ENCODE measurements at places on chromosomes 13 and 19.
A peak's percentile ranks its signal among the peaks of the same experiment; 100 is the strongest.

DNA sequence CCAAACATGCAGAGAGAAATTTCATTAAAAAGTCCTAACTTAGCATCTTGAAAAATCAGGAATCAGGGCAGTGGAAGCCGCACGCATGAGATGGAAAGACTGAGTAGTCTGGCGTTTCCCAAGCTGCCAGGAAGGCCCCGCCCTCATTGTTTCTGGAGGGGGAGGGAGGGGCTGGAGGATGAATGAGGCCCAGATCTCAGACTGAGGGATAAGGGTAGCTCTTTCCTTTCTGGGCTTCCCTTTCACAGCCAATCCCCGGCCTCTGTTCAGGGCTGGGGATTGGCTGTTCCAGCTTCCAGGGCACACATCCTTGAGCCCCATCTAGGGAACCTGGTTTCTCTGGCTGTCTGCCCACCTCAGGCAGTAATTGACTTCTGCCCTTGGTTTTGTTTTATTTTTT lies 7.3 kb downstream of the C19orf53 start:
- peak; percentile 93 for DNase-seq

- DNase-seq: no peak
Measured at GRCh38 chr13:32203221-32203620, 111.9 kb downstream of the ZAR1L start.

DNA sequence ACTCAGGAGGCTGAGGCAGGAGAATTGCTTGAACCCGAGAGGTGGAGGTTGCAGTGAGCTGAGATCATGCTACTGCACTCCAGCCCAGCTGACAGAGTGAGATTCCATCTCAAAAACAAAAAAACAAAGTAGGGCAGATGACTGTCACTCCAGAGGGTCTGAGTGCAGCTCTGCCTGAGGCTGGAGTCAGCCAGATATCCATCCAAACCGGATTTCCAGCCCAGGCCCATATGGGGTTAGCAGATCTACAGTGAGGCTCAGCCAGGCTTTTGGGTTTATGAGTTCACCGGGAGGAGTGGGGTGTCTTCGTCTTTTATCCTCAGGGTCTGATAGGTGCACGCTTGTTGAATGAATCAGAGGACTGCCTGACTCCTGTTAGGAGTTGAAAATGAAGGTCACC lies 19.0 kb downstream of the LAMP1 start:
- no peak for DNase-seq

DNA sequence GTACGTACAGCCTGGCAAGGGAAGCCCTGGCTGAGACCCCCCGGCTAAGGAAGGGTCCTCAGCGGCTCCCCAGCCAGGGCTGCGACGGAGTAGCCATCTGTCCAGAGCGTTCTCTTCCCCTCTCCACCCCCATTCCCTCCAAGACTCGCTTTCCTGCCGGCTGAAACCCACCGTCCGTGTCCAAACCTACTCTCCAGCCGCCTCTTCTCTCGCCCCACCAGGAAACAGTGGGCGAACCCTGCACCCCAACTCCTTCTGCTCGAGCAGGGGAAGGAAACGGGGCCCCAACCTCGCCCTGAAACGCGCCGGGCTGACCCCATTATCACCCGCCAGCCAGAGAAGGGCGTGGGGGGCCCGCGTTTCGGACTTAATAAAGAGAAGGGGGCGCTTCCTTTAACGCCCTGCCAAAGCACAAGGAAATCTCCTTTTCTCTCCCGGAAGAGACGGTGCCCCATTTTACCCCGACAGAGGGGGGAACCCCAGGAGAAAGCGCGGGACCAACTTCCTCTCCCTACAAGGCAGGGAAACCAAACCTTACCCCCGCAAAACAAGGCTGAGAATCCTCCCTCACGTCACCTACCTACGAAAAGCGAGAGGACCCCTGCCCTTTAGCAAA lies 2.5 kb downstream of the ZC3H4 start:
- no peak for DNase-seq

DNA sequence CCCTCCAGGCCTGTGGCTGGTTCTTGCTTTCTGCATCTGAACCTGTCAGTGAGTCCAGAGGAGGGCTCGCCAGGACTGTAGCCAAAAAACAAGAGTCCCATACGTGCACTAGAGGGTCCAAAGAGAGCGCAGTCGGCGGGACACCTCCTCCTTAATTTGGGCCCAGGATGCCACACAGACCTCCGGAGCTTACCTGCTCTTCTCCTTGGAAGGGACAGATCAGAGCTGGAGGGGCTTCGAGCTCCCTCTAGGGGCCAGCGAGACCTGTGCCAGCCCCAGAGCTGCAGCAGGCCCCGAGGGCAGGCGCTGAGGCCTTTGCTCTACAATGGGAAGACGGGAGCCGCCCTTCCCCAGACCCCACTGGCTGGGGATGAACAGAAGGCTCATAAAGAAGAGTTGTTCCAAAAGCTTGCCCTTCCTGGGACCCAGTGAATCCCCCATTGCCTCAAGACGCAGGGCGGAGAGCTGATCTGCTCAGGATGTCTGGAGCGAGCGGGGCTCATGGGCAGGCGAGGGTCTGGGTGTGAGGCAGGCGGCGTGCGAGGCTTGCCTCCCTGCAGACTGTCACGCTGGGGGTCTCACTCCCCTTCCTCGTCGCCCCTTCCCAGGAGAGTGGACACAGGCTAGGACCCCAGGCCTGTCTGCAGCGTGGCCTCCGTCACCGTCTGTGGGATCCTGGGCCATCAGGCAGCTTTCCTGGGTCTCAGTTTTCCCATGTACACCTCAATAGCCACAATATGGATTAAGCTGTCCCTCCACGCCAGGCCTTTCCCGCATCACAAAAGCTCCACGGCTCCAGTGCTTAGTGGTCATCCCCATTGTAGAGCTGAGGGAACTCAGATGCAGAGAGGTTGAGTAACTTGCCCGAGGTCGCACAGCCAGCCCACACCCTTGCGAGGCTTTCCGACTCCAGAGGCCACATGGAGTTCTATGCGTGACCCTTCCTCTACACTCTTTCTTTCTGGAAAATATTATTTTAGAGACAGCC lies 46.9 kb upstream of the VSTM2B start:
- no peak for DNase-seq

DNA sequence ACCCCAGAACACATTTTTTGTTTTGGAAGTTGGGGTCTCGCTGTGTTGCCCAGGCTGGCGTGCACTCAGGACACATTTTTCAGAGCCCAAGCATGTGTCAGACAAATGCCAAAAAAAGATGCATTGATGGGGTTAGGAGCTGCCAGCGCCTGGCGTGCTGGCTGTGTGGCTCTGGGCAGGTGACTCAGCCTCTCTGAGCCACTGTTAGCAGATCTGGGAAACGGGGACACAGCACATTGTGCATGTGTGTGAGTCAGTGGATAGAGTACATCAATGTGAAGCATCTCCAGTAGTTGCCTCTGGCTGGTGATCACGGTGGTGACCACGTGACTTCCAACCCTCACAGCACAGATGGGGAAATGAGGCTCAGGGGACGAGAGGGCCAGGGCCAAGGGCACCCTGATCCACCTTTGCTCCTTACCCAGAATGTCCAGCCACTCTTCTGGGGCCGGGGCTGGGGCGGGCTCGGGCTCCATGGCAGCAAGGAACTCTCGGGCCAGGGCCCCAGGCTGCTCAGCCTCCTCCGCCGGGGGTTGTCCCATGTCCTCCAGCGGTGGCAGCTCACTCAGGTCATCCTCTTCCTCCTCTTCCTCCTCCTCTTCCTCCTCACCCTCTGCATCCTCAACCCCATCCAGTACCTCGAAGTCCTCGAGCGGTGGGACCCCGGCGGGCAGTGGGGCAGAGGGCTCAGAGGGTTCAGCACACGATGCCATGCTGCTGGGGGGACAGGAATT lies 1.9 kb downstream of the FKBP8 start:
- peak; percentile 26 for DNase-seq

DNA sequence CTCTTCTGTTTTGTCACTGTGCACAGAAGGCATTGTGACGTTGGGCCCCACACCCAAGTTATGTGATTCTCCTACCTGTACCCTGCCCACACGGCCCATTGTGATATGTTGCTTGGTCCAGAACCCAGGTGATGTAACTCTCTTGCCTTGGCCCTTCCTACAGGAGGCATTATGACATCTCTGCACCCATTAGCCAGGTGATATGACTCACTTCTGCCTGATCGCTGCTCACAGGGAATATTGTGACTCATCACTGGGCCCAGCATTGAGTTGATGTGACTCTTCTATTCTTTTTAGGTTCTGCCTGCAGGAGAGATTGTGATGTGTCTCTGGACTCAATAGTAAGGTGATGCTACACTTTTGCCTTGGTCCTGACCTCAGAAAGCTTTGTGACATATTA lies 65.4 kb upstream of the ZNF91 start:
- DNase-seq: no peak

GRCh38 chr13:28761586-28761985 lies 42.8 kb upstream of the SLC46A3 start:
- peak; percentile 60 for DNase-seq

GRCh38 chr19:3099347-3100145 lies 5.4 kb downstream of the GNA11 start:
- DNase-seq: no peak

DNA sequence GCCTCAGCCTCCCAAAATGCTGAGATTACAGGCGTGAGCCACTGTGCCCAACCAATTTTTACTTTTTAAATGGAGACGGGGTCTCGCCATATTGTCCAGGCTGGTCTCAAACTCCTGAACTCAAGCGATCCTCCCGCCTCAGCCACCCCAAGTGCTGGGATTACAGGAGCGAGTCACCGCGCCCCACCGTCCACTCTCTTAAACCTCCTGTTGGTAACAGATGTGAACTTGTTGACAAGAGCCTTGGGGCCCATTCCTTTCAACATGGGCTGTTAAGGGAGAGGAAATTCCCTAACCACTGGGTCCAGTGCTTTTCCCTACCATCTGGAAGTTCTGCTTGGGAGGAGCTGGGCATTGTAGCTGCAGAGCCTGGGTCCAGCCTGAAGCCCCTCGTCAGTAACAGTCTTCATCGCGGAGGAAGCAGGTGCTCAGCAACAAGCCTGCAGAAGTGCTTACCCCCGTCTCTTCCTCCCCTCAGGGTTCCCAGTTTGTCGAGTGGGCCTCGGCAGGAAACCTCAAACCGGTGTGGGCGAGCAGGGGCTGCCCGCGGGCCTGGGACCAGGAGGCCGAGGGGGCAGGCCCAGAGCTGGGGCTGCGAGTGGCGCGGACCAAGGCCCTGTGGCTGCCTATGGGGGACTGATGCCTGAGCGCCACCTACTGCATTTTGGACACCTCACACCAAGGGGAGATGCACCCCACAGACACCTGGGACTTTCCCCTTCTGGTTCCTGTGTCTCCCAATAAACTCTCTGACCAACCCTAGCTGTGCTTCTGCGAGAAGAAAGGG lies 4.0 kb upstream of the FLT3LG start:
- DNase-seq: no peak

- no peak for DNase-seq
Measured at GRCh38 chr13:96068729-96069128, 15.5 kb upstream of the UGGT2 start.

GRCh38 chr19:33385956-33386355 lies 12.4 kb downstream of the CEBPG start:
- no peak for DNase-seq
